Cerebellar nuclear complex (tissue), 1 donor: ENCODE measurements at places on chromosomes 1 and 21.

DNA sequence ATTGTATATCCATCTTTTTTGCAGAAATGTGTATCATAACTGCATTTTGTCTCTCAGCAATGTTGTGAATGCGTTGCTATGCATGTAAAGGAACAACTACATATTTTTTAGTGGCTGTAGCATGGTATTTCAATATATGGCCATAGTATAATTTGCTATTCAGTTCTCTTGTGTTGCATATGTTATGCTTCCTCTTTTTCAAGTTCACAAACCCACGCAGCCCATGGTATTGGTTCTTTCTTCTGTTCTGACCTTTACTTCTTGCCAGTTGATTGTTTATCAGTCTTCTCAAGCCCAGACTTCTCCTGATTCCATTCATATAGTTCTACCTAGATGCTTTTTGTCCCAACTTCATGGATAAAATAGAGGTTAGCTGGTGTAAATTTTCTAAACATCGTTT, 6.1 kb downstream of the SLC22A15 start:
- DNase-seq, result no peak

- no peak for DNase-seq
Measured at GRCh38 chr21:32320726-32321125, 22.1 kb downstream of the MRAP start.

- DNase-seq, result no peak
Measured at GRCh38 chr1:32774950-32775634, 42.1 kb downstream of the YARS1 start.

- DNase-seq, result no peak
Measured at GRCh38 chr1:17632541-17633184, 93.2 kb downstream of the ARHGEF10L start.

- no peak for DNase-seq
Measured at GRCh38 chr1:46519209-46519608, 29.6 kb downstream of the DMBX1 start.

DNA sequence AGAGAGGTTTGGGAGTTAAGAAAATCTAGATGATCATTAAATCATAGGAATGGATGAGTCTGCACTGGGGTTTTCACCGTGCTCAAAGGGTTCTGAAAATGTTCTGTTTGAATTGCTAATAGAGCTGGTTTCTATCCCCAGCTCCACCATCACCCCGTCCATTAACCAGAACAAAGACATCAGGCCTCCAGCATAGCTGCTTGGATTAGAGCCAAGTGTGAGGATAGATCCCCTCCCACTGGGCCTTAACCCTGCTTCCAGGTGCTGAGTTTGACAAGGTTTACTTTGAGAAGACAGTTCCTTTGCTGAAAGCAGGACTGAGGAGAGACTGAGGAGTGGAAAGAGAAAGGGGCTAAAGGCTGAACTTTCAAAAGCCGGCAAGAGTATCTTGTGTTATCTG, 48.3 kb downstream of the MPZL1 start:
- DNase-seq, result no peak

GRCh38 chr1:174266991-174267612, 107.8 kb downstream of the RABGAP1L start:
- DNase-seq, result no peak

DNA sequence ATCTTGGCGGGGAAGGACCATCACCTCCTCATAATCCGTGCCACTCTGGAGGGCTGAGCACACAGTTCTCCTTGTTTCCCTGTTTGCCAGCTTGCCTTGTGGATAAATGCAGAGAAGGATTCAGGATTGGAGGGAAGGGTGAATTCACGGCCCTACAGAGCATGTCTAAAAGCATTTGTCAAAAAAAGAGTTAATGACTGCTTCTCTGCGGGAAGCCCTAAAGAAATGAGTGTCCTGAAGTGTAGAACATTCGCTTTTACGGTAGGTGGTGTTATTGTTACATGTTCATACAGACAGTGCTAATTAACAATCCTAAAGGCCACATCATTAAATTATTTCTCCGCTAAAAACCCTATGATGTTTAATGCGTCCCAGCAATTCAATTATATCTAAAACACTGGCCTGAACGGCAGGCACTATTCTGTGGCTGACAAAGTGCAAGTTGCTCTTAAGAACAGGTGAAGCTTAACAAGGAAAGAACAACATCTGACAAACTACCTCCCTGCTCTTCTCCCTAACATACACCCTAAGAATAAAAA, 112.3 kb upstream of the NFIA start:
- peak; percentile 23 for DNase-seq

DNA sequence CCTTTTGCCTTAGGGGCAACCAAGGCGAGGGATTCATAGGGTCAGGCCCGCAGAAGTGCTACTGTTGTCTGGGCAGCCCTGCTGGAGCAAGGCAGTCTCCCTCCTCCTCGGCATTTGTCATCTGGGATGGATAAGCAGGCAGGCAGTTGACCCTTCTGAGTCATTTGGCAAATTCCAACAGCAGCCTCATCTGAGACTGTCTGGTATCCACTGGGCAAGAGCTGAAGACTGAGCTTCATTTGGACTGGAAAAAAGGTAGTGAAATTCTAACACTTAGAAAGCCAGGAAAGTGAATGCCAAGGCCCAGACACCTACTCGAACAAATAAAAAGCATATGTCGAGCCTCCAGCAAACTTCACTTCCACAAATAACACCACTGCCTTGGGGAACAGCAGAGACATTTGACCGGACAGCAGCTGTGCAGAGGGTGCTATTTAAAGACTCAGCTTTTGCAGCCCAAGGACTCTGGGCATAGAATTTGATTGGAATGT, 4.0 kb upstream of the ZBTB40 start:
- DNase-seq, result no peak

GRCh38 chr1:198935306-198935921, 296.6 kb downstream of the PTPRC start:
- peak; percentile 69 for DNase-seq

- DNase-seq, result no peak
Measured at GRCh38 chr1:75632350-75632949, 21.5 kb upstream of the SLC44A5 start.

DNA sequence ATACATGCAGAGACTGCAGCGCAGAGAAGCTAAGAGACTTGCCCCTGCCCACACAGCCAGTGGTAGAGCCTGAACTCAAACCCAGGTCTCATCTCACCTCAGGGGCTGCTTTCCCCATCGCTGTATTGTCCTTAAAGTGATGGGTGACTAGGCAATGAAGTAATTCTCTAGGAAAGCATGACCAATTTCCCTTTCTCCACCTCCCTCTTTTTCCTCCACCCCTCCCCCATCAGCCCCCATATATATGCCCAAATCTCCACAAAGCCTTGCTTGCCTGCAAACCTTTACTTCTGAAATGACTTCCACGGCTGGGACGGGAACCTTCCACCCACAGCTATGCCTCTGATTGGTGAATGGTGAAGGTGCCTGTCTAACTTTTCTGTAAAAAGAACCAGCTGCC, at the start of gene IL24:
Gene IL24 (plus strand): TSS at position 269 of the 400 bp plus-strand sequence. CDS start 390 bp downstream, outside the sequence.
- DNase-seq, result no peak

- no peak for DNase-seq
Measured at GRCh38 chr21:21158376-21158918, 160.2 kb downstream of the NCAM2 start.

DNA sequence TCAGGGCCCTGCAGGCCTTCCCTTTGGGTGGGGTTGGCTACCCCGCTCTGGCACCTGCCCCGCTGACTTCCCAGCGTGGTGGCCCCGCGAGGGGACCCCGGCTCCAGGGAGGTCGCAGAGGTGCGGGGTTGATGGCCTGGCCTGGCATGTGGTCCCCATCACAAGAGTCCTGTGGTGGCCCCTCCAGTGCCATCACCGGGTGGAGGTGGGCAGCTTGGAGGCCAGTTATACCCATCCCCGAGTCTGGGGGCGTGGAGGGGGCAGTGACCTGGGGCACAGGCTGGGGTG, 26.8 kb downstream of the PRMT2 start:
- no peak for DNase-seq

DNA sequence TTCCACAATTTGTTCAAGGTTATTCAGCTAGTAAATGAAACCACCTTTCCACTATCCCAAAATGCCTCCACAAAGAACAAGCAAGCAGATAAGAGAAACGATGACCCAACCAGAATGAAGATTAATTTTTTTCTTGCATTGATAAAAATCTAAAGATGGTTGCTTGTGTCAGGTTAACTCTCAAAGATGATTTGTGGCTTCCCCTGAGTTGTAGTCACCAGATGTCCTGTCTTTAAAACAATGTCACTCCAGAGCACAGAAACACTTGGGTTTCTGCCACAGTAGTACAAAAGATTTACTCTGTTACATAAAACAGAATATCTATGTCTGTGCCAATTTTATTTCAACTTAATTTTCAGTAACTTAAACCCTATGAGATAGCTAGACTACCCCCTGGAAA, 11.4 kb upstream of the CCDC17 start:
- no peak for DNase-seq

DNA sequence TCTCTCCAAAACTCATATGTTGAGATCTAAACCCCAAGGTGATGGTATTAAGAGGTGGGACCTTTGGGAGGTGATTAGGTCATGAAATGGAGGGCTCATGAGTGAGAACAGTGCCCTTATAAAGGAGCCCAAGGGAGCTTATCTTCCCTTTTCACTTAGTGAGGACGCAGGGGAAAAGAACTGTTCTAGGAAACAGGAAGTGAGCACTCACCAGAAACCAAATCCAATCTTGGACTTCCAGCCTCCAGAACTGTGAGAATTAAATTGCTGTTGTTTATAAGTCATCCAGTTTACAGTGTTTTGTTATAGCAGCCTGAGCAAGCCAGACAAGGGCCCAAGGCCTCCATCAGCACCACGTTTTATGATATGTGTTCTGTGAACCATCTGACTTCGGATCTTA, 60.3 kb upstream of the LRRC8D start:
- DNase-seq, result no peak

GRCh38 chr1:180057883-180058396, 96.7 kb upstream of the QSOX1 start:
- DNase-seq, result no peak

DNA sequence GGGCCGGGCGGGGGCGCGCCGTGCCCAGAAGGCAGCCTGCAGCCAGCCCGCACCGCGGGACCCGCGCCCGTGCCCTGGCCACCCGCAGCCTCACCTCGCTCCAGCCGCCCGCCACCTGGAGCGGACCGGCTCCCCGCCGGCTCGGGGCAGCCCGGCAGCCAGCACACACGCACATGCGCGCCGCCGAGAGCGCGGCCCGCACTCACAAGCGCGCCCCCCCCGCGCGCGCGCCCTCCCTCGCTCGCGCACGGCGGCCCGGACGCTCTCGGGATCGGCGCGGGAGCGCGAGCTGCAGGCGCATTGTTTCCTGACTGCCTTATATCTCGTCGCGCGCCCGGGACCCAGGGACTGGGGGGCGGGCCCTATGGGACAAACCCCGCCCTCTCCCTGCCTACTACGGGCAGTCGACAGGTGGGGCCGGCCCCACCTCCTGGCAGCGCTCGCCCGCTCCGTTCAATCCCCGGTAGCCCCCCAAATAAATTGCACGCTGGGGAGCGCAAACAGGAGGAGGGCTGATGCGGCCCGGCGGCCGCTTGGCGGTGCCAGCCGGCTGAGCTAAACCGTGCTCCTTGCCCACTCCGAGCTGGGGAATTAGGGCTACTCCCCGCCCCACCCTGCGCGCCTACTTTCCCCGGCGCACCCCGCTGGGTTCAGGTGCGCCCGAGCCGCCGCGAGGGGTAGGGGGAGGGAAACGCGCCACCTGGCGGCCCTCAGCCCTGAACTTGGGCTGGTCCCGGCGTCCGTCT, at the start of gene MYCL:
Gene MYCL (minus strand): TSS at position 204 of the 746 bp plus-strand sequence. CDS start 483 bp downstream, outside the sequence.
- no peak for DNase-seq

- no peak for DNase-seq
Measured at GRCh38 chr1:225678545-225678944, 25.6 kb upstream of the ENAH start.

- no peak for DNase-seq
Measured at GRCh38 chr1:202279806-202280205, 61.9 kb downstream of the UBE2T start.

- DNase-seq, result no peak
Measured at GRCh38 chr1:172467446-172467845, 23.6 kb upstream of the PIGC start.

- DNase-seq, result no peak
Measured at GRCh38 chr21:21688889-21689288, 690.7 kb downstream of the NCAM2 start.

GRCh38 chr1:92169214-92170005, 48.3 kb upstream of the C1orf146 start:
- peak; percentile 24 for DNase-seq

DNA sequence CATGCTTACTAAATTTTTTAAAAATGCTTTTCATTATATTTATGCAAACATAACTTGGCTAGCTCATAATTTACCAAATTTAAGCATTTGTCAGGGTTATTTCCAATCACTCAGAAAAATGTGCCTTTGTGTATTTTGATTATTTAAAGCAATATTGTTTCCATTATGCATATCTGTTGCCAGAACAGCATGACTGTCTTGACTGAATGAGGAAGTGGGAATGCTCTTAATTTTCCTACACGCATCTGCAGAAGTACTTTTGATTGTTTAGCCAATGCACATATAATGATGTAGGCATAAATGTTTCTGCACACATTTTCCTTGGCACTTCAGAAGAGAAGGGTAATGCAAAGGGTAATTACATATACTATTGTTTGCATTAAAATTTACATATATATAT, 92.5 kb upstream of the ADGRL2 start:
- DNase-seq, result no peak

DNA sequence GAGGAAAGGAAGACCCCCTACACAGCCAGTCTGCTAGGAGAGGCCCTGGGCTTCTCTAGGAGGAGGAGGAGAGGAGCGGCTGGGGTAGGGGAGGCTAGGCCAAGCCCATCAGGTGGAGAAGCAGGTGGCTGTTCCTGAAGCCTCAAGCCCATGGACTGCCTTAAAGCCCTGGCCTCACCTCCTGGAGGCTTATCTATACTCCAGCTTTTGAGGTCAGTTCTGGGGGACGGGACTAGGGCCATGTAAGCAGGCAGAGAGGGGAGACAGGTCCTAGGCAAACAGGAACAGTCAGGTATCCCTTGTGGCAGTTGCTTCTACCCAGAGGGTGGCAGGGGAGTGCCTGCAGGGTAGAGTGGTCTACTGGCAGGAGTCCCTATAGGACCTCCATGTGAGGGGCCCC, 40.6 kb downstream of the KCNC4 start:
- DNase-seq, result no peak

GRCh38 chr1:222028116-222028515, 286.2 kb upstream of the DUSP10 start:
- DNase-seq, result no peak

DNA sequence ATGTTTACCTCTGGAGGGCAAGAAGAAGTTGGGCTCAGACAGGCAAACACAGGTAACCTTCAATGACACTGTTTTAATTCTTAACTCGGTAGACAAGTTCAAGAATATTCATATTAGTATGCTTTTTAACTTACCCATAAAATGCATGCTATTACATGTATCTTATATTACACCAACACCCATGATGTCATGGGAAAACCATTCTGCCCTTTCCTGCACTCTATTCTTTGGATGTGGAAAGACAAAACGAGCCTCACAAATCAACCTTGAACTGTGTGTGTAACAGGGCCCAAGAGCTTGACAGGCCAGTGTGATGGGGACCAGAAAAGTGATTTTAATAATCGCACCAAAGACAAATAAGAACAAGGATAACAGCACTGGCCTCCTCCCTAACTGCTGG, 22.6 kb upstream of the RAP1GAP start:
- DNase-seq, result no peak

DNA sequence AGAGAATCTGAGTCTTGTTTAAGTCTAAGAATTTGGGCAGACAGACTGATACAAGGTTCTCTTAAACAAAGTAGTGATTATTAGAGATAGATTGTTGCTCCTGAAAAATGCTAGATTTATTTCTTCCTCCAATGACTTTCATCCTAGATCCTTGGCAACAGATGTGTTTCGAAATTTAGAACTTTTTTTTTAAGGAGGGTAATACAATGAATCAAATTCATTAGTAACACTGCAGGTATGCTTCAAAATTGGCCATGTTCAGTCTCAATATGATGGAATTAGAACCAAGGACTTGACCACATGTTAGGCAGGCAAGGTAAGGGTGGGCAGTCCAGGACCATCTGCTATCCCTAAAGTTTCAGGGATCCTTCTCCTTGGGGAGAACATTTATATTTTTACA, 4.5 kb upstream of the LCE1F start:
- DNase-seq, result no peak
